LoVo (cell line): ENCODE measurements at places on chromosomes 16 and 17.

GRCh38 chr17:63490329-63490728 is 13.5 kb downstream of the ACE start:
- DNase-seq, result no peak

- no peak for DNase-seq
Measured at GRCh38 chr17:63927464-63928171, 4.5 kb downstream of the CD79B start.

GRCh38 chr17:57572062-57572461 is 173.0 kb downstream of the CCDC182 start:
- DNase-seq, result no peak

DNA sequence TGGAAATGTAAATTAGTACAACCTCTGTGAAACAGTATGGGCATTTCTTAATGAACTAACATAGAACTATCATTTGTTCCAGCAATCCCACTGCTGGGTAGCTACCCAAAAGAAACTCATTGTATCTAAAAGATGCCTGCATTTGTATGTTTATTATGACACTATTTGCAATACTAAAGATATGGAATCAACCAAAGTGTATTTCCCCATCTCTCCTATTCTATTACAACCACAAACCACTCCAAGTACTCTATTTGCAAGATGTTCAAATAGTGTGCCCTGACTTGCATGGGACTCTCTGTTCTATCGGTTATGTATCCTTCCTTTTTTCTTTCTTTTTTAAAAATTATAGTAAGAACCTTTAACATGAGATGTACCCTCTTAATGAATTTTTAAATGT is 845.2 kb downstream of the CDH11 start:
- DNase-seq, result no peak

- DNase-seq, result no peak
Measured at GRCh38 chr17:39852239-39852638, 11.9 kb downstream of the IKZF3 start.

DNA sequence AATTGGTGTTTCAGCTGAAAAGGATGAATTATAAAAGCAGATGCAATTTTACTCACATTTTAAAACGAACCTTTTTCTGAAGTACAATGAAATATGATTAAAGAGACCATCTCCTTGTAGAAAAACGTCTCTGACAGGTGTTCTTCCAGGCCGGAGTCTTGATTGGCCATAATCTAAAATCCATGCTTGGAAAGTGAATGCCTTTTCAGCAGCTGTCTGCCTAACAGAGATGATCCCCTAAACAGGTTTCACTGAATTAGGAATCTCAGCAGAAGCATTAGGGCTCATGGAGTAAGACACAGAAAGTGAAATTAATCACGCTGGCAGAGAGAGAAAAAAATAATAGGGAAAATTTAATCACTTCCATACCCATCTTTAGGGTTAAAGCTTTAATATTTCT is 39.3 kb upstream of the IRX5 start:
- DNase-seq, result no peak

GRCh38 chr17:57228911-57229310 is 27.4 kb upstream of the MSI2 start:
- DNase-seq, result no peak

DNA sequence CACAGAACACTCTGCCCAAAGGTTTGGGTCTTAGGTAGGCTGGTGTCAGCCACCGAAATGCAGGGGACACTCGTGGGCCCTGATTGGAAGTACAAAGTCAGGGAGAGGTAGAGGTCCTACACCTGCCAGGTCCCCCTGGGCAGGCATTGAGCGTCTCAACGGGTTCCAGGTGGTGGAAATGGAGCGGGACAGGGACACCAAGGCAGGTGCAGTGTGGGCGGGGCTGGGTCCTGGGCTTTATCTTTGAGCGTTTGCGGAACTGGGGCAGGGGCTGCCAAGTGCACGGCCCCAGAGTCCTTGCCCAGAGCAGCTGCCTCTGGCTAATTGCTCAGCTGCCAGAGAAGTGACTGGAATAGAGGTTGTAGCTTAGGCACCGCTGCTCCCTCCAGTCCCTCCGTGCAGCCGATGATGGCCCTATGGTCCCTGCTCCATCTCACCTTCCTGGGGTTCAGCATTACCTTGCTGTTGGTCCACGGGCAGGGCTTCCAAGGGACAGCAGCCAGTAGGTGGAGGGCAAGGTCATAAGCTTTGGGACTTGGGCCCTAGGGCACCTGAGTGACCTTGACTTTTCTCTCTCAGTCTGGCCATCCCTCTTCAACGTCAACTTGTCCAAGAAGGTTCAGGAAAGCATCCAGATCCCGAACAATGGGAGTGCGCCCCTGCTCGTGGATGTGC is at the start of gene ZACN:
TSS of gene ZACN (plus strand) at position 323 of the 675 bp plus-strand sequence. CDS start at position 406, 83 bp downstream.
- DNase-seq, result no peak

- no peak for DNase-seq
Measured at GRCh38 chr17:77602062-77602746, 356.3 kb upstream of the TNRC6C start.

DNA sequence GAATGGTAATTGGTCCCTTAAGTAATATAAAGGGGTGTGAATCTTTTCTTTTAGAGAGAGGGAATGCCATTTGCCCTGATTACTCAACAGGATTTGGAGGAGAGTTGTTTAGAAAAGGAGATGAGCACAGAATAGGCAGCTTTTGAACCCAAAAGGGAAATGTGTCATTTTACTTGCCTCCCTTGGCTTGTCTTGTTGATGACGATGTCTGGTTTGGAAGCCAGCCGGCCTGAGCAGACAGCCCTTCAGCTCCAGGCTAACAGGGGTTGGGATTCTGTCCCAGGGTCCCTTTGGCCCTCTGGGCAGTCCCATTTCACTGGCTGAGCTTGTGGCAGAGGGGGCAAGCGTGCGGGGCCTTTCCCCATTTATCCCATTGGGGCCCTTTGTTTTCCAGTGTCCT is 22.3 kb upstream of the PRKAR1A start:
- DNase-seq, result no peak

DNA sequence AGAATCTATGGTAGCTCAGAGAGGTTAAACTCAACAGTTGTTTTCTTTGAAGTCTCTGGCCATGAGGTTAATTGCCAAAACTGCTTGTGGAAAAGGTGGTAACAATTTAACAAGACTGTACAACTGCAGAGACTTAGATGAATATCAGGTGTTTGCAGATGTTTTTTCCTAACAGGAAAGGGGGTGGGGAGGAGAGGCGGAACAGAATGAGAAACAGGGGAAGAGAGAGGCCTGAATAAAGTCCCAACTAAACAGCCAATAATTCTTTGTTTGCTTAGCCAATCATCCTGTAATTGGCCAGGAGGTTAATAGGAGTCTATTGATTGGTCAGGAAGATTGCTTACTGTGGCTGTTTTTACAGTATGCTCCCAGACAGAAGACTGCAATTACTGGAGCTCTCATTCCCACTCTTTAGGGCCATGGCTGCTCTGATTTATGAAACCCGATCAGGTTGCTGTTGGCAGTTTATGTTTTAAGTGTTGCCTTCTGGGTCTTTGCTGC is 249.7 kb upstream of the TBX2 start:
- DNase-seq, result no peak

DNA sequence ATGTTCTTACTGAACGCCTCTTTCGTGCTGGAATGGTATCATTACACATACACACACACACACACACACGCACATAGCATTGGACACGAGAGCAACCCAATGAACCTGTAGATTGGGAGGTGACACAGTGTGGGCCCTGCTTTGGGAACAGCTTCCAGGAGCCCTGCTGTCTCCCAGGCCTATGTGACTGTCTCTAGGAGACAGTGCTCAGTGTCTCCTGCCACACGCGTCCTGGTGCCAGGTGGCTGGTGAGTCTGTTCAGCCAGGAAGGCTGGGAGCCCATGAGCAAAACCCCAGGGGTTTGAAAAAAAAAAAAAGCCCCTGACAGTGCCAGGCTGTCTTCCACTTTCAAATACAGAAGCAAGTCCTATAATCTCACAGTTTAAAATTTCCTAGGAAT is 2.4 kb upstream of the SPOP start:
- DNase-seq, result no peak

GRCh38 chr17:4506175-4506813 is 7.6 kb downstream of the SPNS2 start:
- no peak for DNase-seq

DNA sequence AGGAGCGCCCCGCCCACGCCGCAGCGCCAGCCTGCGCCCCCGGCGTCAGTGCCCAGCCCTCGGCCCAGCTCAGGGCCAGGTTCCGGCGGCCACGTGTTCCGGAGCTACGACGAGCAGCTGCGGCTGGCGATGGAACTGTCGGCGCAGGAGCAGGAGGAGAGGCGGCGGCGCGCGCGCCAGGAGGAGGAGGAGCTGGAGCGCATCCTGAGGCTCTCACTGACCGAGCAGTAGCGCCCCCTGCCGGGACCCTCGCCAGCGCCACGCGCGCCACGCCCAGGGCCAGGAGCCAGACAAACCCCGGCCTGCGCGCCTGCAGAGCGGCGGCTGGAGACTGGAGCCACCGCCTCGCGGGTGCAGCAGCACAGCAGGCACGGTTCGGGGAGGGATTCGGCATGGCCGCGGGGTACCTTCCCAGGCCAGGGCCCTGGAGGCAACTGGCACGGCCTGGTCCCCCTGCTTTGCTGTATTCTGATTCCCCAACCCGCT is 9.3 kb downstream of the CORO6 start:
- DNase-seq, result no peak

DNA sequence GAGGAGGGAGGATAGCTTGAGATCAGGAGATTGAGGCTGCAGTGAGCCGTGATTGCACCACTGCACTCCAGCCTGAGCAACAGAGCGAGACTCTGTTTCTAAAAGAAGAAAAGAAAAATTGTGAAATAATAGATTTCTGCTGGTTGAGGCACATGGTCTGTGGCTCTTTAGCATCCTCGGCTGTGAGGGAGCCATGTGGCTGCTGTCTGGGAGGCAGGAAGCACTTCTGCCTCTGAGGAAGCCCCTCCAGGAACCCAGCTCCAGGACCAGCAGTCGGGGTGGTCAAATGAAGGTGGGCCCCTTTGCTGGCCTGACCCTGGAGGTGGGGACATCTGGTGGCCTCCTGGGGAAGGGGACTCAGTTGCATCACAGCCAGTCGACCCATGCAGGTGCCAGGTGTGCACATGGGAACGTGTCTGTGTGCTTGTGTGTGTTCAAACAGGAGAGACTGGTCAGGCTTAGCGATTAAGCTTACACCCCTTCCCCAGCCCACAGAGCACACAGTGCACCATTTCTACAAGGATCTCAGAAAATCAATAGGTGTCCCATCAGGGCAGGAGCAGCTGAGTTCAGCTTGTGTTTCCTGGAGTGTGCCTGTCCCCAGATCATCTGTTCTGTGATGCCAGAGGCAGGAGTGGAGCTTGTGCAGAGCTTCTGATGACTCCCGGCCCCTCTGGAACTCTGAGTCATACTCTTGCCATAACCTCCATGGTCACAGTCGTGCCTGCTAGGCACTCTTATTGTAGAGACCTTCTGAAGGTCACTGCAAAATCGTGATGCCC is 24.3 kb upstream of the MGAT5B start:
- no peak for DNase-seq

DNA sequence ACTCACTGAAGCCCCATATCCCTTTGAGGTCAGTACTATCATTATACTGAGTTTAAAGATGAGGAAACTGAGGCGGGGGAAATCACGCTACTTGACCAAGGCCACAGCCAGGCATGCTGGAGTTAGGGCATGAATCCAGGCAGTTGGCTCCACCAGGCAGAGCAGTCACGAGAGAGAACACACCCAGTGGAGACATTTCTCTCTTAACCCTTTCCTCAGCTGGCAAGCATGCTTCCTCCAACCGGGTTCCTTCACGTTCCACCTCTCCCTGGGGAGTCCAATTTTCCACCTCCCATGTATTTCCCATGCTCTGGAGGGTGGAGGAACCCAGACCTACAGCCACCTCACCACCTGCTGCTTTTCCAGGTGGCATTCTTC is 32.8 kb downstream of the VAC14 start:
- DNase-seq, result no peak

DNA sequence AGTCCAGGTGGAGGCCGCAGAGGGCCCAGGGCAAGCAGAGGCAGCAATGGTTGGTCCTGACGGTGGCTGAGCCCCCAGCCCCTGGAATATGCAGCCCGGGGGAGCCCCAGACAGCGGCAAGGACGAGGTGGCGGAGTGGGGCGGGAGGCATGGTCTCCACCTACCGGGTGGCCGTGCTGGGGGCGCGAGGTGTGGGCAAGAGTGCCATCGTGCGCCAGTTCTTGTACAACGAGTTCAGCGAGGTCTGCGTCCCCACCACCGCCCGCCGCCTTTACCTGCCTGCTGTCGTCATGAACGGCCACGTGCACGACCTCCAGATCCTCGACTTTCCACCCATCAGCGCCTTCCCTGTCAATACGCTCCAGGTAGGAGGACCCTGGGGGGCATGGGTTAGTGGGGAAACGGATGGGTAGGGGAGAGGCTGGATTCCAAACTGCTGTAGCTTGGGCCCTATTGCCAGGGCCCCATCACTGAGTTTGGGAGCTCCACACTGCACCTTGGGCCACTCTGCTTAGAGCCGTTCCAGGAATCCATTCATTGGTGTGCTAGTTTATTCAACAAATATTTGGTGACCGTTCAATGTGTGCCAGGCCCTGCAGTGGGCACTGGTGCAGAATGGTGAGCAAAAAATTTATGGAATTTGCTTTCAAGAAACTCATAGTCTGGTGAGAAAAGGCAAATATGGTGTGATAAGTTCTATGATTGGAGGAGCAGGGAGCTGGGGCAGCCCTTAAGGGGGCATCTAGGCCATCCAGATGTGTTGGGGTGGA is 3.8 kb downstream of the RASL10B start:
- no peak for DNase-seq

DNA sequence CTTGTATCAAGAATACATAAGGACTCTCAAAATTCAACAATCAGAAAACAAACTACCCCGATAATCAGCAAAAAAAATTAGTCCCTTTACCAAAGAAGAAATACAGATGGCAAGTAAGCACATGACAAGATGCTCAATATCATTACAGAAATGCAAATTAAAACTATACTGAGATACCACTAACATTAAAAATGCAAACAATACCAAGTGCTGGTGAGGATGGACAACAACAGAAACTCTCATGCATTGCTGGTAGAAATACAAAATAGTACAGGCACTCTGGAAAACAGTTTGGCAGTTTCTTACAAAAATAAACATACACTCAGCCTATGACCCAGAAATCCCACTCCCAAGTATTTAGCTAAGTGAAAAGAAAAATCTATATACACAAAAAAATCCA is 7.5 kb downstream of the CEP112 start:
- no peak for DNase-seq

DNA sequence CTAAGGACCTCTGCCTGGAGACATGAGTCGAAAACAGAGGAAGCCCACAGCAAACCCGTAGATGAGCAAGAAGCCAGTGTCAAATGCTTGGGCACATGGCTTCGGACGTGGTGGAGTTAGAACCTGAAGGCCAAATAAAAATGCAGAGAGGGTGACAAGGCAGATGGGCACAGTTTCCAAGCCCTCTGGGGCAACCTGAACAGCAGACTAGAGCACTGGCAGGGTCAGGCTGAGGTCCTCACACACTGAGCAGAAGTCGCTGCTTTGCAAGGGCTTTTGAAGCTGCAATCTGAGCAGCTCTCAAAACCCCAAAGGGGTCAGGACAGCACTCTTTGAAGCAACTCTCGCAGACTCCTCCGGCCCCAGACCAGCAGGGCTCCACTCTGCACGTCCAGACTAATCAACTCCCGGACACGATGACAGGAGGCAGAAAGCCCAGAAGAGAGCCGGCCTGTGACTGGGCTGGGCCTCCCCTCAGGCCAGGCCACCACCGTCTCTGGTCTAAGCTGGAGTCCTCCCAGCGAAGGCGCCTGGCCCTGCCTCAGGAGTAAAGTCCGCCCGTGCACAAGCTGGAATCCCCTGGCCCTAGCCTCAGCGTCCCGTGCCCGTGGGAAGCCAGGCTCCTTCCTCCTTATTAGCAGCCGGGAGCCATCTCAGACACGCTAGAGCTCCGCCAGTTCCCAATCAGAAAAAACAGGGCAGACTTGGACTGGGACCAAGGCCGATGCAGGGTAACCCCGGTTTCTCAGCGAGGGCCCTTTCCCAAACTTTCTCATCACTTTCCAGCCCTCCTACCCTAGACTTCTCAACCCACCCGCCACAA is 924 bp downstream of the SMARCD2 start:
- DNase-seq, result no peak
